ENCODE measurements at places on chromosomes 2 and 18.
A peak's percentile ranks its signal among the peaks of the same experiment; 100 is the strongest.

DNA sequence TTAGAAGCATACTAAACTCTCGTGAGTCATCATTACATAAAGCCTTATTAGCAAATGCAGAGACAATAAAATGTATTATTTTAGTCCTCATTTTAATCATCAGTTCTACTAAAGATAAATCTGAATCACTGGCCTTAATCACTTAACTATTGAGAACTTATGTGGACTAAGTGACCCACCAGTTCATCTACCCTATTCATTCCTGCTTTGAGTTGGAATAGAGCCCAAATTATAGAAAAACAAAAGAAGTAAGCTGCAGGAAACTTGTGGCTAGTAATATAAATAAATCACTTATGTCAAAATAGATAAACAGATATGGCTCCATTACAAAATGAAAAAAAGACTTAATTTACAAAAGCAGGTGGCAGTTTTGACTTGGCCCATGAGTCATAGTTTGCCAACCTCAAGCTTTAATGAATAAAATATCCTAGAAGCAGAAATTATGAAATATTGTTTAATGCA lies 851.8 kb upstream of the CRIM1 start:
- DNase-seq, result no peak

- DNase-seq, result no peak
Measured at GRCh38 chr2:104638190-104638858, 215.6 kb upstream of the POU3F3 start.

DNA sequence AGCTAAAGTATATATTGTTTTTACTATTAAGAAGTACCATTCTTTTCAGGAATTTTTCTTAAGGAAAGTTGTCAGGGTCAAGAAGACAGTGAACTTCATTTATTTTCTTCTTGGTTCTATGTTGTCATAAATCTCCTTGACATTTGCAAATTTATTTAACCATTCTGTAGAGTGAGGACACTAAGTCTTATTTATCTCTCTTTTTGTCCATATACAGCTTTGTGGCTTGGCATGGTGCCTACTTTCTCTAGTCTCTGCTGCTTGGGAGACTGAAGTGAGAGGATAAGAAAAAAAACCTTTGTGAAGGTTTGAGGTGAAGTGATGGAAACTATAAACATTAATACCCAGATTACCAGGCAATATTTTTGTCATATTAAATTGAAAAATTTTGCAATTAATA lies 1389.4 kb downstream of the SUCLG1 start:
- DNase-seq, result no peak

DNA sequence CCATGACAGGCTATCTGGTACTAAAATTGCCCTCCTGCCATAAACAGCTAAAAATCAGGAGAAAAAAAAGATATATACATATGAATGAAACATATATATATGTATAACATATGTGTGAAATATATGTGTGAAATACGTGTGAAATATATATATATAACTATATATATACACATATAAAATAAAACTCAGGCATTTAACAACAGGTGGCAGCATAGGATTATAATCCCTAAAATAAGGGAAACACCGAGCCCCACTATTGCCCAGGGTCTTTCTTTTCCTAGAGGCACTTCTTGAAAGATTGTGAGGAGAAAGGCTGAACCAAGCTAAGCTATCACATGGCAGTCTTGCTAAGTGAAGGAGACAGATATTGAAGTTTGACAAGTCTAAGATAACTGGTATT lies 65.9 kb upstream of the CYTIP start:
- no peak for DNase-seq

- DNase-seq, result no peak
Measured at GRCh38 chr2:16725549-16725948, 59.9 kb upstream of the CYRIA start.

- DNase-seq, result no peak
Measured at GRCh38 chr2:18932853-18933252, 343.5 kb upstream of the NT5C1B start.

GRCh38 chr2:186887107-186888090 lies 38.4 kb upstream of the ZSWIM2 start:
- peak; percentile 71 for DNase-seq

- DNase-seq, result no peak
Measured at GRCh38 chr2:239190921-239191885, 209.6 kb downstream of the HDAC4 start.

- DNase-seq, result no peak
Measured at GRCh38 chr2:205698286-205699268, 16.3 kb downstream of the NRP2 start.

- no peak for DNase-seq
Measured at GRCh38 chr2:30356071-30356470, 91.0 kb upstream of the LCLAT1 start.

- no peak for DNase-seq
Measured at GRCh38 chr2:207341804-207342203, 176.1 kb upstream of the KLF7 start.

DNA sequence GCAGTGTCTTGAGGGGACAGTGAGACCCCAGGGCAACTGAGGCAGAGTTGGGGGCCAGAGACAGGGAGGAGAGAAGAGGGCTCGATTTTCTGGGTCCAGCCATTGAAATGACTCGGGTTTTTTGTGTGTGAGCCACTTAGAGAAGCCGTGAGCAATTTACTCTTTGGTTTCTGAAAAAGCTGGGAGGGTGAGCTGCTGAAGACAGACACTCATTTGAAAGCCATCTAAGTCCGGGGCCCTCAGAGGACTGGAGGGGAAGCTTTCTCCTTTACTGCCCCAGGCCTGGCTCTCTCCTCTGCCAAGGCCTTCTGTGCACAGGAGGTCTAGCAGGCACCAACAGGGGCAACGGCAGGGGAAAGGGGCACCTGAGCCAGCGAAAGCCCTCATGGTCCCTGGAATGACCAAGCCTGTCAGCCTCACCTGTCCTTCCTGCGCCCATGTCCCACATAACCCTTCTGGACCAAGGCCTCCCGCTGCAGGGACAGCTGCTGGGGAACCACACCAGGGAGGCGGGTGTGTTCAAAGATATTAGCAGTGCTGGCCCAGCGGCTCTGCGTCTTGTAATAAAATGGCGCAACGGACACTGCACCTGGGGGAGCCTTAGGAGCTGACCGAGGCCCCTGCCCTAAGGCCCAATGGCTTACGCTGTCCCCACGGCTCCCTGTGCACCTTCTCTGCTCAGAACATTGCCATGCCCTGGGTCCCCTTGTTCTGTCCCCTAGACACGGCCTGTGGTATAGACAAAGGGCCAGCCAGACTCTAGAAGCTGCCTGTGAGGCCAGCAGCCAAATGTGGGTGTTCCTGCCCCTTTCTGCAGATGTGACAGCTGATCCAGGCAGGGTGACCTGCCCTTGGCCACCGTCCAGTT lies 45.8 kb downstream of the HS6ST1 start:
- DNase-seq, result no peak

DNA sequence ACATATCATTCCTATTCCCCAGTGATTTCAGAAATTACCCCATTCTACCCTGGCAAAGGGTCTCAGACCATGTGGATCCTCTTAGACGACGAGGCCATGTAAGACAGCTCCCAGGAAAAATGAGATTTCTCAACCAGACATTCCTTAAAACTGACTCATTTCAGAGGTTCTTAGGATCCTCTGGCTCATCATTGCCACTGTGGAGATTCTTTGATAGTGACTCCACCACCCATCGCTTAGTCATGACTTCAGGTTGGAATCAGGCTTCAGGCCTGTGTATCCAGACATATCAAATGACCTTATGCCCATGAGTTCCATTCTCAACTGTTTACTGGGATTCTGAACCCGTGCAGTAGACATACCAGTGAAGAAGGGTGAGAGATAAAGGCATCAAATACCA lies 245.6 kb upstream of the TCF4 start:
- DNase-seq, result no peak

- no peak for DNase-seq
Measured at GRCh38 chr2:120396861-120397811, 51.2 kb downstream of the INHBB start.

DNA sequence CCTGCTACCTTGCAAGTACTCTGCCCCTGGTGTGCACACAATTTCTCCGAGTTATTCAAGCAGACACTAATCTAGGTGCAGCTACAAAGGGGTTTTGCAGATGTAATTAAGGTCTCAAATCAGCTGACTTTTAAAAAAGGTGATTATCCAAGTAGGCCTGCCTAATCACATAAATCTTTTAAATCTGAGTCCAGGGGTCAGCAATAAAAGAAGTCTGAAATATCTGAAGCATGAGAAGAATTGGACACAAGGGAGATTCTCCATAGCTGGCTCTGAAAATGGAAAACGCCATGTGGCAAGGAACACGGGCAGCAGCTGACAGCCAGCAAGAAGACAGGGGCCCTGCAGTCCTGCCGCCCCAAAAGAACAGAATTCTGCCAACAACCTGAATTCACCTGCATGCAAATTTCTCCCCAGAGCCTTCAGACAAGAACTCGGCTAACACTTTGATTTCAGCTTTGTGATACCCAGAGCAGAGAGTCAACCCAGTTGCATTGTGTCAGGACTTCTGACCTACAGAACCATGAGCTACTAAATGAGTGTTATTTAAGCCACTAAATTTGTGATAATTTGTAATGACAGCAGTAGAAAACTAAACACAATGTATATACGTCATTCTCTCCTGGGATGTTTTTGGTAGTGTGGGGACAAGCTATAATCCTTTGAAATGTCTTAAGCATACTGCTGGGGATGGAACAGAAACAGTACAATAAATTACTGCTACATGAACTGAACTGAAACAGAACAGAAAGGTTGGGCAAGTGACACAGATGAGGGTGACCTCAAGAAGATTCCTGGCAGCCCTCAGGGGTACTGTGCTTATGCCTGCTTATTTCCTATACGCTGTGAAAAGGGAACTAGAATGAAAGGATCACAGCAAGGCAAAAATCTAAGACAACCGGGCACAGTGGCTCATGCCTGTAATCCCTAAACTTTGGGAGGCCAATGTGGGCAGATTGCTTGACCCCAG lies 3.2 kb downstream of the INO80C start:
- DNase-seq, result no peak

DNA sequence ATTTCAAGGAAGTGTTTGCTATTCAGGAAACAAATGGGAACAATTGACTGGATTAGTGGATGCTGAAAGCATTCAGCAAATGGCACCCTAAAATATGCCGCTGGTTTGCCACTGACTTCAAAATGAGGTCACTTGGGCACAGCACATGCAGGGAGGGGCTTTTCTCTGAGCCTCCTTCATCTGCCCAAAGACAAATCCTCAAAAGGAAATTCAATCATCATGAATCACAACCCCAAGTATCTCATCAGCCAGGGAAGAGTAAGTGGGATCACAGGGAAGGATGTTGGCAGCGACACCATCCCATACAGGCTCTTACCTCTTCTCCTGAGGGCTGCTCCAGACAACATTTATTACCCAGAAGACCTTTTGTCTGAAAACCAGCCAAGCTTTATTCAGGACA lies 14.4 kb upstream of the SP140L start:
- DNase-seq, result no peak

DNA sequence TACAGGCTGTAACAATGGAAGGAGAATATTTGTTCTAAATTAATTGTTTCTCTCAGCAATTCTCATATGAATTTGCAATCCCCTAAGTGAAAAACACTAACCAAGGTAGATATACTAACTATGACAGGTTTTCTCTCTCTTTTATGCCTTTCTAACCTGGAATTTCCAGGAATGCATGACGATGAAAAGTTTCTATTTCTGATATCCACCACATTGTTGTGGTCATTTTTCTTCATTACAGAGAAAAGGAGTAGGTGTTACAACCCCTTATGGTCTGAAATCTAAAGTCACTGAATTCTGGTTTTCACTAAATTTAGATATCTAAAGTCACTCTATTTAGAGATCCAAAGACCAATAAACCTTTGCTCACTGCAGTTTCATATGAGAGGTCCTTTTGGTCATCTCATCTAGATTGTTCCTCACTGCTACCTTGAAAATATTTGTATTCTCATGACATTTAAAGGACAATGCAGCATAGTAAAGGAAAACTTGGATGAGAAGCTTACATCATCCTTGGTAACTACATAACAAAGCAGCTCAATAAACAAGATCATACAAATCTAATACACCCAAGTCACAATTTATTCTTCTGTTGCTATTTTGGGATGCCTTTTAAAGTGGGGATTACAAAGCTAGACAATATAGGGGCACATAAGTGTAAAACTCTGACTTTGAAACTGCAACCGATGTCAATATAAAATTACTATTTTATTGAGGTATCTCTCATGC lies 85.8 kb downstream of the TCF4 start:
- no peak for DNase-seq

DNA sequence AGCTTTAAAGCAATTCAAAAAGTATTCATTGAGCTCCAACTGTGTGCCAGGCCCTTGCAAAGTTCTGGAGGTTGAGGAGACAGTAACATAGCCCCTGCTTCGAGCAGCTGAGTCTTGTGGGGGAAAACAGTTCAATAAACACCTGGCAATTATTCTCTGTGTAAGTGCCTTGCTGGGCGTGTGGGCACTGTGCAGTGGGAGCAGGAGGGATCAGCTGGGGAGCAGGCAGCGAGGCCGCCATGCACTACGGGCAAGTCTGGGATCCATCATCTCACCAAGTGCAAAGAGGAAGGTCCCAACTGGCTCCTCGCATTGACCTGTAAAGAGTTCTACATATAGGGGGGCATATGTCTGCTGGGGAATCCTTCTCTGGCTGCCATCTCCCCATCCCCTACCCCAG lies 342.2 kb upstream of the HS6ST1 start:
- no peak for DNase-seq

- DNase-seq, result no peak
Measured at GRCh38 chr2:147294825-147295392, 549.9 kb upstream of the ACVR2A start.

- no peak for DNase-seq
Measured at GRCh38 chr2:124702777-124703176, 677.7 kb downstream of the CNTNAP5 start.

- DNase-seq, result no peak
Measured at GRCh38 chr2:3512086-3512485, 7.2 kb downstream of the ADI1 start.

DNA sequence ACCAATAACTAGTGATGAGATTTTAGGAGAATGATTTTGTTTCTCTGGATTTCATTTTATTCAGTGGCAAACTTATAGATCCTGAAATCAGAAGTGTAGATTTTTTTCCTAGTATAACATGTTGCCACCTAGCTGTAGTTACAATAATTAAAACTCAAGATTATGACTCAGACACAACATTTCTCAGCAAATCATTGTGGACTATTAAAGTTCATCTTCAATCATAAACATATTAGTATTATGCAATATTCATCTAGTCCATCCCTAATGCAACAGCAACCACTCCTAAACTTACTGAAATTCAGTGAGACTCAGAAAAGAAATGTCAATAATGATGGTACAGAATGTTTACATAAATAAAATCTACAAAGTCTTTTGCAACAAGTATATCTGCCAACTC lies 51.3 kb downstream of the USP34 start:
- no peak for DNase-seq

Measured in KBM-7 (cell line).